Mesothelial cell of epicardium (in vitro differentiated cells): ENCODE measurements at places on chromosomes 5 and 9. TPM values are rescaled to one million over a fixed set of nuclear protein-coding genes. Genes with fewer than 3 reads are reported as not detected.

DNA sequence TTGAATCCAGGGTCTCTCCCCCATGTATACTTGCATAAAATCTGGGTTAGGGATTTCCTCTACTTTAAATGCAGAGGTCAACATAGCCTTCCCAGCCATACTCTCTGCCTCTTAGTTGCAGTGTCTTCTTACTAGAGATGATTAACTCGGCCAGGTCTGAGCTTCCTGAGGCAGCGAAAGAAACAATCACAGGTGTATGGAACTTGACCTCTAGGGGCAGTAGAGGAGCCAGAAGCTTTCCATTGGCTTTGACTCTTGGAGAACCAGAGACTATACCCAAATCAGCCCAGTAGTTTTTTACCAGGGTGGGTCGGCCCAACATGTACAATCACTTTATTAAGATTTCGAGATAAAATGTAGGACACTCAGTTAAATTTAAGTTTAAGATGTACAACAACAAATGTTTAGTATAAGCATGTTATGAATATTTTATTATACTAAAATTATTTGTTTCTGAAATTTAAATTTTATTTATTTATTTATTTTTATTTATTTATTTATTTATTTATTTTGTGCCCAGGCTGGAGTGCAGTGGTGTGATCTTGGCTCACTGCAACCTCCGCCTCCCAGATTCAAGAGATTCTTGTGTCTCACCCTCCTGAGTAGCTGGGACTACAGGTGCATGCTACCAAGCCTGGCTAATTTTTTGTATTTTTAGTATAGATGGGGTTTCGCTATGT lies 48.0 kb upstream of the DMRT3 start:
- no peak for DNase-seq

DNA sequence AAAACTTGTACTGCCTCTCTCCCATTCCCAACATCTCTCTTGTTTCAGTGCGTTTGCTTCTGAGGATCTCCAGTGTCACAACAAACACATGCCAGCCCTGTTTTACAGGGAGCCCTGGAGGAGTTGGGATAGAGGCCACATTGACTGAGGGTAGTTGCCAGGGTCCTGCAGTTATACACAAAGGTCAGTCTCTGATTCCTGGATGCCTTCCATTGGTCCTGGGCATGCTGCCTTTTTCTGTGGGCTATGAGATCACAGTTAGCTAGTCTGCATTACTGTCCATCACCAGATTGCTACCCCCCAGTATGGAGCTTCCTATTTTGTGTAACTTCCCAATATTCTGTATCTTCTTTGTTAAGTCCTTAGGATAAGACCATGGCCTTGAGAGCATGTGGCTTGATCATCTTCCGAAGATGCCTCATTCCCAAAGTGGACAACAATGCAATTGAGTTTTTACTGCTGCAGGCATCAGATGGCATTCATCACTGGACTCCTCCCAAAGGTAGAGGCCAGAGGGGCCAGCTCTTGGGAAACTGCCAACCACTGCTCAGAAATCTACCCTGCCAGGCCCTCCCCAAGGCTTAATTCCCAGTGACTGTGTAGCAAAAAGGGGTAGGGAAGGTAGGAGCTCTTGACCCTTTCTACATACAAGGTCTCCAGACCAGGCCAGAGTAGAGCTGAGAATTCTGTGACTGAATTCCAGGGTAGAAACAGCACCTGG lies 9.5 kb downstream of the NUDT2 start:
- DNase-seq, result no peak

- no peak for DNase-seq
Observed at GRCh38 chr5:134965271-134965825, 2.4 kb upstream of the CATSPER3 start.

- no peak for DNase-seq
Observed at GRCh38 chr5:177538876-177539275, 15.5 kb downstream of the FAM193B start.

DNA sequence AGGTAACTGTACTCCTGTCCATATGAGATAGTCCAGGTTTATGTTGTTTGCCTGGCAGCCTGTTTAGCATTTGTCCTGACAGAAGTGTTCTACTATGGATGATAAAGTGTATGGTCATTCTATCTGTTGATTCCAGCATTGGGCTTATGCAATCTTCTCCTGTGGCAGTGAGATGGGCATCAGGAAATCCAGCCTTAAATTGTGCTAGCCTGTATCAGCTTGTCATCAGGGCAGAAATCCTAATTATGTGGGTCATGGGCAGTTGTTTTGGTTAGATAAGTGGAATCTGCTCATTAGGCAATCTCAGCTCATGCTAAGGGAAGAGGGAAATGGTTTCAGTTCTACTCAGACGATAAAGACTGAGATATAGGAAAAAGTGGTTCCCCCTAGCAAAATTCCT lies 247.4 kb upstream of the CHD1 start:
- DNase-seq, result no peak

- DNase-seq, result no peak
Observed at GRCh38 chr9:11158676-11159075, 545.9 kb upstream of the PTPRD start.

GRCh38 chr9:74309654-74310053 lies 187.5 kb upstream of the RORB start:
- DNase-seq, result no peak

GRCh38 chr9:99303177-99303576 lies 81.1 kb downstream of the SEC61B start:
- DNase-seq, result no peak

DNA sequence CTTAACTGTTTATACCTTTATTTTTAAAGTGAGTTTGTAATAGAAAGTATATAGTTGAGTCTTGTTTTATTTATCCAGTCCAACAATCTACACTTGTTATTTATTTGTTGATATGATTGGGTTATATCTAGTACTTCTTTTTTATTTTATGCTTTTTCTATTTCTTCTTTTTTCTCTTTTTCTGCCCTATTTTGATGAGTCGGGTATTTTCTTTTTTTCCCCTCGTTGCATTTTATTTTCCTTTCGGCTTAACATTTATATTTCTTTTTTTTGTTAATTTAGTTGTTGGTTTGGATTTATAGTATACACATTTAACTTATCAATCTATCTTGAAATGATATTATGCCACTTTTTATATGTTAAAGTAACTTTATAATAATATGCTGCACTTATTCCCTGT lies 111.7 kb upstream of the IZUMO3 start:
- DNase-seq, result no peak

- DNase-seq, result no peak
Observed at GRCh38 chr5:96079075-96079474, 117.4 kb upstream of the ELL2 start.

DNA sequence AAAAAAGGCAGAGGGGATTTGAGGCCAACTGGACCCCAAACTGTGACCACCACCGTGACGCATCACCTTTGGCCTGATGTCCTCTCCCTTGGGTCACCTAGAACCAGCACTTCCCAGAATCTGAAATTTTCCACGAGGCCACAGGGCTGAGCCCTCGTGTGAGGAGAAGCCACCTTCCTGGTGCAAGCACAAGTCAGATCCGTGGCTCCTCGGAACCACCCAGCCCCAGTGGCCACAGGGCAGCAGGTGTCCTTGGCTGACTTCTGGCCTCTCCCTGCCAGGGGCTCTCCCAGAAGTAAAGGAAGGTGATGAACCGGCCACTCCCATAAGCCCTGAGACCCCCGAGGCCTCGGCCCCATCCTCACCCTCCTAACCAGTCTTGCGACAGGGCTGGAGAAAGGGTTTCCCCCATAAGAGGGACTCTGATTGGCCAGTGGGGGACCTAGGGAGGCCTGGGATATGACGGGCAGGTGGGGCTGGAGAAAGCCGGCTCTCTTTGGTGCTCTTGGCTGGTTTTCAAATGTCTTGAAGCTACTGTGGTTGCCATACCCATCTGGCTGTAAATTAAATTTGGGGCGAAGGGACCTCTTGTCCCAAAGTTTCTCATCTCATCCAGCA lies 20.9 kb upstream of the HMCN2 start:
- no peak for DNase-seq

DNA sequence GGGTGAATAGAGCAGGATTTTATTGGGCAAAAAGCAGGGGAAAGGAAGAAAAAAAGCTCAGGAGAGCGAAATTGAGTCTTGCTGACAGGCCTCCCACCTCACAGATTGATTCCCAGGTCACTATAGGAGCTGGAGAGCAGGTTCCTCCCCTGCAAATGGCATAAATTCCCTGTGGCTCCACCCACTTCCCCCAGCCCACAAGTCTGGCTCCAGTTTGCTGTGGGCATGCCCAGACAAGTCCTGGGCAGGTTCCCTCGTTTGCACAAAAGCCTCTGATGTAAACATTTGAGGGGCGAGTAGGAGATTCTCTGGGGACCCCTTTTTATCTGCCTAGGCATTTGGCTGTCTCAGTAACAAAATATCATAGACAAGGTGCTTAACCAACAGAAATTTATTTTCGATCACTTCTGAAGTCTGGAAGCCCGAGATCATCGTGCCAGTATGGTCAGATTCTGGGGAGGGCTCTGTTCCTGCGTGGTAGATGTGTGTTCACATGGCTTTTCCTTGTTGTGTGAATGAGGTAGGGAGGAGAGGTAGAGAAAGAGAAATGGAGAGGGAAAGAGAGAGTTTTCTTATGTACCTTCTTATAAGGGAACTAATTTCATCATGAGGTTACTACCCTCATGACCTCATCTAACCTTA lies 614.5 kb downstream of the MAT2B start:
- no peak for DNase-seq

- DNase-seq, result peak; percentile 50
Observed at GRCh38 chr5:101678481-101679193, 617.4 kb downstream of the SLCO4C1 start.

DNA sequence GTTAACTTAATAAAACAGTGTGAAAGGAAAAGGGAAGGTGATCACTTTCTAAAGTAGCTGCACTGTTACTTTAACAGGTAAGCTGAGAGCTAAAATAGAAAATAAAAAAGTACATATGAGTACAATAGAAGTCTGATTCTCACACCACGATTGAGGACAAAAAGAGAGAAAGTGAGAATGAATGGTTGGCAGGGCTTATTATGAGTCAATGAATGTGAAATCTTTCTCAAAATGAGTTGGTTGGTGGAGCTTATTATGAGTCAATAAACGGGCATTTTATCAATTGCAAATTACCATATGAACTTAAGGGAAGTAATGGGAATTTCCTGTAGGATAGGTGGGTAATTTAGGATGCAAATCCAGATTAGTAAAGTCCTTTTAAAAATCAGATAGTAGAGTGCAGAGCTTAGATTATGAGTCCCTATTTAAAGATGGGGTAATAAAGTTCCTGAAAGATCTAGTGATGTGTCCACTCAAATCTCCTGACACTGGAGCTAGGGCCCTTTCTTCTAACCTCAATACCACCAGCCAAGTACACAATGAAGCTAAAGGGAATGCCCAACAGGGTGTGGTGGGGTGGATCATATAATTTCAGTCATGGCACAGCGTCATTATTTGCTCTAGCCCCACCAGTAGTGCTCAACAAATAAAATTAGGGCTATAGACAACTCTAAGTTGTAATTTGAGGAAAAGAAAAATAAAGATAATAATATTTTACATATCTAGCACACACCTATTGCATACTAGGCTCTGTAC lies 21.1 kb upstream of the TLR4 start:
- DNase-seq, result no peak

DNA sequence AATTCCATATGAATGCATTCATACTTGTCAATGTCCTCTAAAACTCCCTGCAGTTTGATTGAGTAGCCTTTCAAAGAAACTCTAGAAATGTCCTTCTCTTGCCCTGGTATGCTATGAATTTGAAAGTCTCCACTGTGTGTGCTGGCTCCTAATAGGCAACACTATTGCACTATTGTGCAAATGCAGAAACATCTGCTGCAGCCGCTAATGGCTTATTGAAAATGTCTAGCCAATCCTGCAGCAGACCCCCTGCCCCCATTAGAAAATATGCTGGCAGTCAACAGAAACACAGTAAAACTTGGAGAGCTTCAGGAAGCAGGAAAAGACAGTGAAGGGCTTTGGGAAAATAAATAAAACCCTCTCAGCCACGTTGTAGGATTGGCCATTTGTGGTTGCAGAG lies 87.3 kb upstream of the GRAMD2B start:
- no peak for DNase-seq

- DNase-seq, result no peak
Observed at GRCh38 chr9:87867391-87867790, 15.3 kb upstream of the SPATA31E1 start.

GRCh38 chr5:96094904-96095303 lies 133.3 kb upstream of the ELL2 start:
- no peak for DNase-seq

DNA sequence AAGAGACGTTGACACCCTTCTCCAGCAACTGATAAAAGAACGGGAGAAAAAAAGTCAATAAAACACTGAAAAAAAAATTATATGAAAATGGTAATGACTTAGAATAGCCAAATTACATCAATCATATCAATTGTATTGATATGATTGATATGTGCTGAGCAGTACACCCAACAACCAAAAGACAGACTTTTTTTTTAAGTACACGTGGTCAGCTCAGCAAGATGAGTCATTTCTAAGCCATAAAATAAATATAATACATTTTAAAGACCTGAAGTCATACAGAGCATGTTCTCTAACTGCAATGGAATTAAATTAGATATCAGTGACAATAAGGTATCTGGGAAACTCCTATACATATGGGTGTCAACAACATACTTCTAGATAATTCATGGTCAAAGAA lies 30.9 kb upstream of the OLFM1 start:
- no peak for DNase-seq

Gene PCDHGA9
- 2.1 to 2.3 TPM (median 2.3 TPM) in 3 replicates for total RNA-seq

Gene QRFP
- not detected in 3 replicates for total RNA-seq

Gene S100Z
- 0.32 to 0.80 TPM (median 0.62 TPM) in 3 replicates for total RNA-seq

Gene PCDHA2
- total RNA-seq, result 0.44 to 0.88 TPM (median 0.87 TPM) in 3 replicates

Gene TMC1
- total RNA-seq, result 0.22 to 0.29 TPM in 2 of 3 replicates, not detected in the other

Gene PCAT7
- 18.5 to 19.0 TPM (median 18.8 TPM) in 3 replicates for total RNA-seq

Gene ZNF618
- total RNA-seq, result 78.4 to 83.9 TPM (median 78.9 TPM) in 3 replicates

Gene SETD9
- 13.1 to 15.6 TPM (median 15.2 TPM) in 3 replicates for total RNA-seq

Gene CATSPER3
- 1.1 to 1.5 TPM (median 1.4 TPM) in 3 replicates for total RNA-seq

Gene FAM78A
- total RNA-seq, result 0.54 to 0.80 TPM (median 0.64 TPM) in 3 replicates

Gene ZNF622
- total RNA-seq, result 24.2 to 25.5 TPM (median 25.1 TPM) in 3 replicates

Gene GCNT1
- 8.0 to 9.1 TPM (median 8.6 TPM) in 3 replicates for total RNA-seq
